ENCODE measurements at places on chromosomes 5 and 9.

- peak; percentile 17 for DNase-seq
Measured at GRCh38 chr5:158435161-158435616, 576.2 kb upstream of the CLINT1 start.

- no peak for DNase-seq
Measured at GRCh38 chr9:135692410-135692809, 6.9 kb downstream of the SOHLH1 start.

DNA sequence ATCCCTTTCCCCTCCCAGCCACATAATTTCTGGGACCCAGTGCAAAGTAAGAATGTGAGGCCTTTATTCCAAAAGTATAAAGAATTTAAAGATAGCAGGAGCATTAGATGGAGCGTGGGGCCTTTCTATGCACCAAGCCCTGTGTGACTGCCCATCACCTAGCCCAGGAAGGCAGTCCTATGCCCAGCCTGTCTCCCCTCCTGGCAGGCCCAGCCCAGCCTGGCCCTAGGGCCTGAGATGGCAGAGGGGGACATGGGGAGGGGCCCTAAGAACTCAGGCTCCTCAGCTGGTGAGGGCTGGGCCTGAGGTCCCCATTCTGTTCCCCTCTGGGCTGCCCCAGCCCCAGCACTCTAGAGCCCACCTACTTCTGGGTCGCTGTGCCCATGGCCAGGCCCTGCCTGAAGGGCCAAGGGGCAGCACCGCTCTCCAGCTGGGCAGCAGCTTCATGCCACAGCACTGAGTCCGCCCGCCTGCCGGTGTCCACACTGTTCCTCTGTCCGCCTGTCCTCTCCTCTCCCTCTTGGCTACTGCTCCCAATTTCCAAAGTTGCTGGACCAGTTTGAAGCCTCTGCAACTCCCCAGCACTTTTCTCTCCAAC is 995 bp upstream of the SLC23A1 start:
- DNase-seq: no peak

DNA sequence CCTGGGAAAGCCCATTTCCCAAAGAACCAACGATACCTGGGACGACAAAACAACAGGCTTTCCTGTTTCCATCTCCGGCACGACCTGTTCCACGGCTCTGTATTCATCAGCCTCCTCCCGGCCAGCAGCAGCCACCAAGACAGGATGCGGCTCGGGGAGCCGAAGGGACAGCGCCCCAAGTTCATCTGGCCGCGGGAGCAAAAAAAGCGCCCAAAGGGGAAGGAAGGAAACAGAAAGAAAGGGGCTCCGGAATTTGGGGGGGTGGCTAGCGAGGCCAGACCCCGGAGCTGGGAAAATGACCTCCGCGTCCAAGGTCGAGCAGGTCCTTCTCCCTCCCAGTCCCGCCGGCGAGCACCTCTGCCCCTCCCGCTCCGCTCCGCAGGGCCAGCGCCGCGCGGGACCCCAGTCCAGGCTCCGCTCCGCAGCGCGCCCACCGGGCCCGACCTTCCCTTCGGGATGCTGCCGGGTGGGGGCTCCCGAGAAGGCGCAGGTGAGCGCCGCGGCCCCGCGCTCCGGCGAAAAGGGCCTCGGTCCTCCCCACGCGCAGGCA is 608 bp downstream of the ELOVL7 start:
- DNase-seq: no peak

DNA sequence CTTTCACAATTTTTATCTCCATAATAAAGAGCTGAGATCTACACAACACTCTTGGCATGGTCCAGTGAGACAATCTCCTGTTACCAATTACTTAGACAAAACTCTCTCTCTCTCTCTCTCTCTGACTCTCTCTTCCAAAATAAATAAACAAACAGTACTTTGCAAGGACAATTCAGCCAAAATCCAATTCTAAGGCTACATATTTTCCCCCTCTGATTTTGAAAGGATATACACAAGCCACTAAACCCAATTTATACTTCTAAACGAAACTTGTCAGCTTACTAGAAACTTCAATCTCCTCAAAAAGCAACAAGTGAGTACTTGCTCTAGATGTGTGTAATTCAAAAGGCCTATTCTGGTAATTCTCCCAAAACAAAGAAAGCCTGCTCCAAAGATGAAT is 26.3 kb upstream of the TNPO1 start:
- no peak for DNase-seq

GRCh38 chr5:16858151-16858550 is 77.9 kb downstream of the MYO10 start:
- no peak for DNase-seq

- no peak for DNase-seq
Measured at GRCh38 chr9:115034801-115035200, 83.2 kb downstream of the TNC start.

- DNase-seq: no peak
Measured at GRCh38 chr5:151578326-151579025, 12.7 kb downstream of the FAT2 start.

DNA sequence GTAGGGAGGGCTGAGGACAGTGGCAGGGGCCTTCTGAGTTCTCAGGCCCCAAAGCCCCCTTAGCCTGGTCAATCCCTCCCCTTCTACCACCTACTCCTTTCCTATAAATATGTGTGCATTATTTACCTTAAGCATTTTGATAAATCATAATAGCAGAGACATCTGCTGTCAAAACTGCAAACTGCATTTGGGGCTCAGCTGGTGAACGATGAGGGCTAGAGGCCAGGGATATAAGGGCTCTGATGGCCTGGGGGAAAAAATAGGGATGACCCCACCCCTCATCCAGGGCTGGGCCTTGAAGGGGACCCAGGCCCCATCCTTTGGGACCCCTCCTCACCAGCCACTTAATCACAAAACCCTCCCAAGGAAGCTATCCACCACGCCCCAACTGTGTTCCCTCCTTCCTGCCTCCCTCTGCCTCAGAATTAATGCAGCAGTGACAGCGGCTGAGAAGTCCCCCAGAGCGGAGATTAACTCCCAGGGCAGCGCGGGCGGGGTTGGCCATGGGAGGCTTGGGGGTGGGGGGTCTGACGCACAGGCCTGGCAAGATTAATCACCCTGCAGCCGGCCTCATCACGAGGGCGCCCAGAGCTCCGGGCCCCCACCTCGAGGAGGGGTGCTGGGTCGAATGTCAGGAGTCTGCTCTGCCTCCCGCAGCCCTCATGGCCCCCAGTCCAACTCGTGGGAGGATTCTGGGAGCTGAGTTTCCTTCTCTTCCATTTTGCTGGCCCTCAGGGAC is 42.1 kb downstream of the CXXC5 start:
- no peak for DNase-seq

DNA sequence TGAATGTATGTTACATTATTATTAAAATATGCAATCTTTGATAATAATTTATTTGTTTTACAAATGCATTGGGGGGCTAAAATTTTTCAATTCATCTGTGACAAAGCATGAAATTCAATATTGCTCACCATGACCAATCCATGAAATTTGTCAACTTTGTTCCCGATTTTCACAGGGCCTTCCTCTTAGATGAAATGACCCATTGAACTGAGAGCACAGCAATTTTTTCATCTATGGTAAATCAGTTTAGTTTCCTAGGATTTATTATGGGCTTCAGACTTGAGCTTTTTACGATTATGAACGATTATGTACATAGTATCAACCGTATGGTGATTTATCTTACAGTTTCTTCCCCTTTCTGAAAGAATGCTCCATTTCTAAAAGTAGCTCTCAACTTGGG is 157.3 kb downstream of the KIAA0825 start:
- no peak for DNase-seq

DNA sequence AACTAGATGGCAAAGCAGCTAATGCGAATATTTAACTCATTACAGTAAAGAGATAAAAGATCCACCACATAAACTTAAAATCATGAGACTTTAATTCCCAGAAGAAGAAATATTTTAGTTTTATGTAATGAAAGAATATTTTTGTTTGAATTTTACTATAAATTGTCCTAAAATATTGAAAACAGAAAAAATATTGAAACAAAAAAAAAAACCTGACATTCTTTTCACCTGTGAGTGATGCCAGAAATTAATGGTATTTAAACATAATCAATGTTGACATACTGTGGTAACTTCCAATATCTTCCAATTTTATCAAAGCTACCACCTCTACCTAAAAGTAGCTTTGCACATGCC is 153.2 kb downstream of the MEF2C start:
- no peak for DNase-seq

DNA sequence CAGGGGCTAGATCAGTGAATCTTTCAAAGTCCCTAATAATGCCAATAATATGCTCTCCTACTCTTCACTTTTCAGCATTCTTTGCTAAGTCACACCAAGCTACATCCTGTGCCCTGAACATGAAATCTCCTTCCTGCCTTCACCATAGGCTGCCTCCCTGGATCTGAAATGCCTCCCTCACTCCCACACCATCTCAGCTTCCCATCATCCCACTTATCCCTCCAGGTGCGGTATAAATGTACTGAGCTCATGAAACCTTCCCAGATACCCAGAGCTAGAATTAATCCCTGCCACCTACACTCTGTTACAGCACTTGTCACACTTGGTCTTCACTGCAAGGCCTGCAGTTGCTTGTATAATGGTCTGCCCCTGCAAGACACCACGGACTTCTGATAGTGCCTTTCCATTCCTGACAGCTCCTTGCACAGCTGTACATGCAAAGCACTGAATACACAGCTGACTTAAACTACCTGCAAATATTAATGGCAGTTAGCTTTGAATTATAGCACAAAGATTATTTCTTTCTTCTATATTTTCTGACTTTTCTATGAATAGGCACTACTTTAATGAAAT is 250.4 kb downstream of the EBF1 start:
- no peak for DNase-seq

DNA sequence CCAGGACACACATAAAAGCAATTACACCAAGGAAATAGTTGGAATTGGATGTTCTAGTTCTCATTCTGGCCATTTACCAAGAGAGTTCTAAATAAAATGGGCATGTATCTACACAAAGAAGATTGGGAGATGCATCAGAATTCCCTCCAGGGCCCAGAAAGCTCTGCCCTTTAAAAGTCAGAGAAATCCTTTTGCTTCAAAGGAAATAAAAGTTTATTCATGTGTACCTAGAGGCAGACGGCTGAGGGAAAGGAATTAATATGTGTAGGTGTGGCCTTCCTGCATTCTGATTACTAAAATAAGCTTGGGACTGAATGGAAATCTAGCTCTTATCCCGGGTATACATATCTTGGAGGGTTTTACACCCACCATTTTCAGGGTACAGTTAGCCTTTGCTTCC is 719.4 kb downstream of the SEMA5A start:
- DNase-seq: no peak

GRCh38 chr5:127563136-127563535 is 45.7 kb downstream of the PRRC1 start:
- DNase-seq: no peak

DNA sequence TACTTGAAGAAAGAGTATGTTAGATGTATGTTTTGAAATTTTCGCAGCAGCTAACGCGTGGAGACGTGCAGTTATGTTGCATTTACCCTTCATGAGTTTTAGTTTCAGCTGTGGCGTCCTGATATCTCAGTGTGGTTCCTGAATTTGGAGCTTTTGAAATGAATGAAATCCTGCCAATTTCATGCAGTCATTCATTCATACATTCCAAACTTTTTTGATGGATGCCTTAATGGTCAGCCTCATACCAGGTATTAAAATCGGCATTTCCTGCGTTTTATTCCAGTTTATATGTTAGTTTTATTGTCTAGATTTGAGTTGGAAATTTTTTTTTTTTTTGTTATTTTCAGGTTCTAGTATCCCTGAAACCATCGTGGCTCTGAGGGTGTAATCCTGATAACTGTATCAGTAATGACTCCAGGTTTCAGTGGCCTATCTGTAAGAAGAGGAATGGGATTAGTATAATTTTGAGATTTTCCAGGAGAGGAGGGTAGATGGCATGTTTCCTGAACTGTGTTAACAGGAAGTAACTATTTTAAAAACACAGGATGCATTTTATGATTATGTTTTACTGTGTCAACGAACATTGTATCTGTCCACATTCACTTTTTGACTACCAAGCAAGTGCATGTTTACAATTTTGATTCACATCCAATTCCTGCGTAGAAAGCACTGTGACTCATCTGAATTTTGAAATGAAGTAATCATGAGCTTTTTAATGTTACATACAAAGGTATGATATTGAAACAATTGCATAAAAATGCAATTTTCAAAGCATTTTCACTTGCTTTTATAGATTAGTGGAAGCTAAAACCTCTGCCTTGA is 1.0 kb downstream of the FOCAD start:
- no peak for DNase-seq

DNA sequence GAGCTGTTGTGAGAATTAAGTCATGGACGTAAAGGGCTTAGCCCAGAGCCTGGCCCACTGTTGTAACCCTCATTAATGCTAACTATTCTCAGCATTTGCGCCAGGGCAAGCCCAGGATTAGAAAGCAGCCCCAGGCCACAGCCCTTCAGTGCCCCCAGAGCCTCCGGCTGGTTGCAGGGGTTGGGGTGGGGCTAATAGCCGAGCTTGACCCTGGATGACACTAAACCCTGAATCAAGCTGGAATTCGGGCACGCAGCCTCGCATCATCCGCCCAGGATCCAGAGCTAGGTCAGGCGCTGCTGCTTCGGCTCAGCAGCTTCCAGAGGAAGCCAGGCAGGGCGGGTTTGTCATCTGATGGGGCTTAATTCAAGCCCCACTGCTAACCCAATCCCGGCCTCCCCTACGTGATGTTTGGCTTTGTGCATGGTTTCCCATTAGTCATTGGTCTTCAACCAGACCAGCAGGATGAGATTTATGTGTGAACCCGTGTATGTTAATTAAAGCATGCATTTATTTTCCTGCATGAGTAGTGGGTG is 1.2 kb upstream of the MEGF9 start:
- no peak for DNase-seq

DNA sequence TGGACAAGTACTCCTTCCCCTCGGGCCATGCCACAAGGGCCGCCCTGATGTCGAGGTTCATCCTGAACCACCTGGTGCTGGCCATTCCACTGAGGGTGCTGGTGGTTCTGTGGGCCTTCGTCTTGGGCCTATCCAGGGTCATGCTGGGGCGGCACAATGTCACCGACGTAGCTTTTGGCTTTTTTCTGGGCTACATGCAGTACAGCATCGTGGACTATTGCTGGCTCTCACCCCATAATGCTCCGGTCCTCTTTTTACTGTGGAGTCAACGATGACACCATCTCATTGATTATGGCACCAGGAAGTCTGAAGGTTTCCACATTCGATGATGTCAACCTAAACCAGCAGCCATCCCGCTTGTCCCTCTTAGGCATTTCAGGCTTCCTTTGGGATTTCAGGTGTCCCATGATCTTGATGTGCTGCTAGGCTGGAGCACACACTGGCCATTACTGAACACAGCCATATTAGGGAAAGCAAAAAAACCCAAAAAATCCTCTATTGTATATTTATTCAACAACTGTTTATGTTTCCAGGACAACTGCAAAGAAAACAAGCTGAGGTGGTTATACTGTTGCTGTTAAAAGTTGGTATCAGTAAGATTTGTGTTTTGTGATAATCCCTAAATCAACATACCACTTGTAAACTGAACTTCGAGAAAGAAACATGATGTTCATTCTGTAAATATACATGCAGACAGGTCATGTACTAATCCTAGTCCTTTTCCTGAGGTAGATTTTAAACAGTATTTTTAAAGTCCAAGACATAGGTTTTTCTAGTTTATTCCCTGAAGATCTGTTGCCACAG is 1.1 kb downstream of the PLPP6 start:
- DNase-seq: no peak

DNA sequence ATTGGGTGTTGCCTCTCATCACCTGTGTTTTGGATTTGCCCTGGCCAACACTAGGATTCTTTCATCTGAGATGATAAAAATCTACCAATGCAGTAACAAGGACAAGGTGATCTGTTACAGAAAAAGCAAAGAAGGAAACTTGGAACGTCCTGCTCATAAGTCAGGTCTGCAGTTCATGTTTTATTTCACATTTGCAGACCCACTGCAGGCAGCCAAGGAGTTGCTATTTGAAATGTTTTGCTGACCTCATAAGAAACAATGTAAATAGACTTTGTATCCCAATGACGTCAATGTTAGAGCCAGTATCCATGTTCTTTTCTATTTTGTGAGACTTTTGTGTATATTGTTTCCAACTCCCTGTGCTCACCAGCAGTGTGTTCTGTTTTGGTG is 312.9 kb downstream of the DEPDC1B start:
- DNase-seq: no peak
